GM12878 (cell line): ENCODE measurements at places on chromosomes 13 and 19.
A peak's percentile ranks its signal among the peaks of the same experiment; 100 is the strongest.

- no peak overlapping the region for H3K4me3 ChIP-seq
- DNase-seq, result no peak
- no peak overlapping the region for H3K27ac ChIP-seq
- H3K36me3 ChIP-seq, result no peaks in the 10 kb centered on the region
- no peaks in the 10 kb centered on the region for H3K4me1 ChIP-seq
These were observed 340.0 kb downstream of the SUCLA2 start for GRCh38 chr13:47661076-47661475.

- H3K4me3 ChIP-seq, result no peak overlapping the region
- H3K27me3 ChIP-seq, result no peaks in the 10 kb centered on the region
- no peak overlapping the region for H3K27ac ChIP-seq
- no peak for DNase-seq
These were observed 80.1 kb downstream of the IPO5 start for GRCh38 chr13:98033277-98034247.

- no peak for DNase-seq
- H3K27me3 ChIP-seq, result no peaks in the 10 kb centered on the region
- H3K4me3 ChIP-seq, result no peak overlapping the region
- no peaks in the 10 kb centered on the region for H3K4me1 ChIP-seq
These were observed 24.3 kb upstream of the LAMP1 start for GRCh38 chr13:113272701-113273181.

DNA sequence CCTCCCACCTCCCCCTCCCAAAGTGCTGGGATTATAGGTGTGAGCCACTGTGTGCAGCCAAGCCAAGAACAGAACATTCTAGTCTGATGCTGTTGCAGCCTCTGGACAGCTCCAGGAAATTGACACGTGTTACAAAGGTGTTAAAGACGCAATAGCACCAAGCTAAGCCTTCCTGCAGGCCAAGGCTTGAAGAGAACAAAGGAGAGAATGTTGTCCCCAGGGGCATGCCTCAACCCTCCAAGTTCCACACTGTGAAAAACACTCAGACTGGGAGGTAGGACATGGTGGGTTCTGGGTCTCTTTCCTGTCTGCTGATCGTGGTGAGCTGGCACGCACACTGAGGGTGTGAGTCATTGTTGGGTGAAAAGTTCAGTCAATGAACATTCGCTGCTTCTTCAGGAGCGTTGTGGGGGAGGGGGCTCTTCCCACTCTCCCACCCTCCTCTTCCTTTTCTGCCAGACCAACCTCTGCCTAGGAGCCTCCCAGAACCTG is 5.3 kb upstream of the PTPRS start:
- H3K27me3 ChIP-seq, result no peaks in the 10 kb centered on the region
- no peak for DNase-seq
- no peak overlapping the region for H3K27ac ChIP-seq
- H3K36me3 ChIP-seq, result no peaks in the 10 kb centered on the region
- H3K4me3 ChIP-seq, result no peak overlapping the region

- DNase-seq, result no peak
- no peak overlapping the region for H3K4me3 ChIP-seq
- H3K4me1 ChIP-seq, result peaks cover 13% of the 10 kb centered on the region
- H3K36me3 ChIP-seq, result no peaks in the 10 kb centered on the region
- H3K27ac ChIP-seq, result no peak overlapping the region
These were observed 16.1 kb upstream of the IRGC start for GRCh38 chr19:43699506-43700394.

GRCh38 chr19:29524912-29525831 is 622 bp upstream of the VSTM2B start:
- H3K4me1 ChIP-seq, result no peaks in the 10 kb centered on the region
- no peak for DNase-seq
- no peak overlapping the region for H3K27ac ChIP-seq
- peaks cover 9% of the 10 kb centered on the region for H3K27me3 ChIP-seq

- no peak overlapping the region for H3K4me3 ChIP-seq
- DNase-seq, result no peak
- no peak overlapping the region for H3K27ac ChIP-seq
- no peaks in the 10 kb centered on the region; the same call in 1 of the 2 replicates for H3K27me3 ChIP-seq
These were observed 11.4 kb upstream of the IGFL1 start for GRCh38 chr19:46218160-46218559.

- DNase-seq, result no peak
- H3K36me3 ChIP-seq, result no peaks in the 10 kb centered on the region
- H3K4me3 ChIP-seq, result no peak overlapping the region
These were observed 107.1 kb upstream of the UQCRFS1 start for GRCh38 chr19:29320086-29320485.

DNA sequence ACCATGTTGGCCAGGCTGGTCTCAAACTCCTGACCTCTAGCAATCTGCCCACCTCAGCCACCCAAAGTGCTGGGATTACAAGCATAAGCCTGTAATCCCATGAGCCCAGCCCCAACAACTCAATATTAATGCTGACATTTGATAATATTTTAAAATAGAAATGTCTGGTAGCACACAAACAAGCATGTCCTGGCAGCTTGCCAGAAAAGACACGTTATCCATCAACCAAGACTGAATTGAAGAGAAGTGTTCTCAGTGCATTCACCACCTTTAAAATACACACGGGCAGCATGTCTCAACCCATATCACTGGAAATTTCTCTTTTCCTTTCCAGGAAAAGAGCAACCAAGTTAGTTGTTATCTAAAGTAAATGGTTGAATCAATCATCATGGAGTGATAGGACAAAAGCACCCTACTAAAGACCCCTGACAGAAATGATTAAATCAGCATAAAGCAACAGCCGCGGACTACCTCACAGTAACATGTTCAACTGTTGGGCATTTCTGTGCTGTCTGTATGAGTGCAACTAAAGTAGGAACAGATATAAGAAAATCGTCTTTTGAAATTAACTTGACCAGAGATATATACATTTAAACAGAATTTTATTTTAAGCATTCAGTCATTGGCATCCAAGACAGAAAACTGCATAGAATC is 25.0 kb downstream of the LHFPL6 start:
- no peak for DNase-seq
- H3K36me3 ChIP-seq, result no peaks in the 10 kb centered on the region
- no peaks in the 10 kb centered on the region for H3K4me1 ChIP-seq
- H3K27ac ChIP-seq, result no peak overlapping the region

- H3K27ac ChIP-seq, result no peak overlapping the region
- H3K4me3 ChIP-seq, result no peak overlapping the region
- no peaks in the 10 kb centered on the region for H3K36me3 ChIP-seq
- no peak for DNase-seq
- no peaks in the 10 kb centered on the region for H3K27me3 ChIP-seq
These were observed 12.1 kb downstream of the PRR22 start for GRCh38 chr19:5772416-5772815.

DNA sequence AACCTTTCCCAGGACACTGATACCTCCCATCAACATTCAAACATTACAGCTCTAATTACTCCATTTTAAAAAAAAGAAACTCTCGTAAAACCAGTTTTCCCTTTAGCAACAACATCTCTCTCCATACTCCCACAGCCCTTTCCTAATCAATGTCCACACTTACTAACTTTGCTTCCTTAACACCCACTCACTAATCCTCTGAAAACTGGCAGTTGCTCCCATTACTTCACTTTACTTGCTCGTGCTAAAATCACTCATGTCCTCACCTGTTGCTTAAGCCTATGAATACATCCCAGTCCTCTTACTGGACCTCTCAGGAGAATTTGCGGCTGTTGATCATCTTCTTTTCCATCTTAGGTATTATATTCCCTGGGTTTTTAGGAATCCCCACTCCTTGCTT is 44.8 kb downstream of the RBM26 start:
- H3K27me3 ChIP-seq, result no peaks in the 10 kb centered on the region
- no peak for DNase-seq
- H3K27ac ChIP-seq, result no peak overlapping the region
- H3K4me1 ChIP-seq, result no peaks in the 10 kb centered on the region; the same call in 1 of the 2 replicates

DNA sequence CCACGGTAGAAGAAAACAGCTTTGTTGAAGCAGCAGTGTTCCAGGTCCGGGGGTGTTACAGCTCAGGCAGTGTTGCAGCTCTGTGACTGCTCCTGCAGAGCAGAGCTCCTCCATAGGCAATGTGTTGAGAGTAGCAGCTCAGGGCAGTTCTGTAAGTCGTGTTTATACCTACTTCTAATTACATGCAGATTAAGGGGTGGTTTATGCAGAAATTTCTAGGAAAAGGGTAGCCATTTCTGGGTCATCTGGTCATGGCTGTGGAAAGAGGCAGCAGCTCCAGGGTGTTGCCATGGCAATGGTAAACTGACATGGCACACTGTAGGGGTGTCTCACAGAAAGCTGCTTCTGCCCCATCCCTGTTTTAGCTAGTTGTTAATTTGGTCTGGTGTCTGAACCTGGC is 316.4 kb downstream of the GPC5 start:
- peaks cover 3% of the 10 kb centered on the region; the same call in 1 of the 2 replicates for H3K27me3 ChIP-seq
- no peaks in the 10 kb centered on the region for H3K4me1 ChIP-seq
- DNase-seq, result no peak
- no peaks in the 10 kb centered on the region for H3K36me3 ChIP-seq
- no peak overlapping the region for H3K27ac ChIP-seq

DNA sequence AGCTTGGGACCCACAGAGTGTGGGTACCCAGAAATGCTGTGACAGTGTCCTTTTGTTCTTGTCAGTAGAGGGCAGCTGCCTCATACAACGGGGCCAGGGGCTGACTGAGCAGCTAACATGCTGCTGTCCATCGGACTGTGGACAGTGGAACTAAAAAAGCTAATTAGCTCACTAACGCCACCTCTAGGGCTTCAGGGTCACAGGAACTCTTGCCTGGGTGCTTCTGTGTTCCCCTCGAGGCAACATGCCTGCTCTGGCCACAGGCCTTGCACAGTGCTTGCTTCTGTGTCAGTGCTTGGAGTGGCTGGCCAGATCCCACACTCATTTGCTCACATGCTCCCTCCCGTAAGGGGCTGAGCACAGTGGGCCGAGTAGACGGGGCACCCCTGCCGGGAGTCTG is 377.0 kb downstream of the OLFM4 start:
- H3K36me3 ChIP-seq, result no peaks in the 10 kb centered on the region
- no peak overlapping the region for H3K27ac ChIP-seq
- H3K4me1 ChIP-seq, result no peaks in the 10 kb centered on the region

DNA sequence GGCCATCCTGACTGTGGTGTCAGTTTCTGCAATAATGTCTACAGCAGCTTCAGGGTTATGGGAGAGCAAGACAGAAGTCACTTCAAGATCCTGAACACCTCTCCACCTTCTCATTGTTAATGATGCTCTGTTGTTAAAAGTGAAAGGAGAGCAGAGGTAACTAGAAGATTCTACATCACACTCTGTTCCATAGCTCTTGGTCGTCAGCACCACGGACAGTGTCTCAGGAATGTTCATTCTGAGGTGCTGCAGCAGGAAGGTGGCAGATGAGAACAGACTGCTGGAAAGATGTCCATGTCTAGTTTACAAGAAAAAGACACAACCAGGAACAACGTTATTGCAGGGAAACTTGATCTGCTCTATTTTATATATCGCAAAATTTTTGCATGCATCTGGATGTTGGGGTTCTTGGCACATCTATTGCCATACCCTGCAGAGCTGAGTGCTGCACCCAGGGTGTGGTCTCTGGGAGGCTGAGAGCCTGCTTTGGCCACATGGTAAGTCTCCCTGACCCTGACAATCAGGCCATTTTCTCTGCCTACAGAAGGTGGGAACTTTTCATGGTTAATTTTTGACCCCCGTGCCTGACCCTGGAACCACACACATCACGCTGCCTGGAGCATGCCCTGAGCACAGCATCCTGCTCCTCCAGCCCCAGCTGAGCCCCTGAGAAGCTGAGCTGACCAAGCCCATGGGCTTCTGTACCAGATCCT is 12.7 kb downstream of the CEACAM21 start:
- no peaks in the 10 kb centered on the region for H3K27me3 ChIP-seq
- no peaks in the 10 kb centered on the region for H3K4me1 ChIP-seq
- no peak overlapping the region for H3K4me3 ChIP-seq
- no peaks in the 10 kb centered on the region for H3K36me3 ChIP-seq
- H3K27ac ChIP-seq, result no peak overlapping the region

GRCh38 chr13:43767341-43767931 is 19.3 kb downstream of the ENOX1 start:
- DNase-seq, result no peak
- no peak overlapping the region for H3K27ac ChIP-seq
- H3K36me3 ChIP-seq, result no peaks in the 10 kb centered on the region
- no peaks in the 10 kb centered on the region for H3K4me1 ChIP-seq
- peaks cover 2% of the 10 kb centered on the region; the same call in 1 of the 2 replicates for H3K27me3 ChIP-seq
- H3K4me3 ChIP-seq, result no peak overlapping the region

GRCh38 chr19:12787458-12787857 is 3.8 kb upstream of the JUNB start:
- peak overlapping the region; percentile 99; the same call in 1 of the 2 replicates for H3K27ac ChIP-seq
- no peak for DNase-seq
- no peak overlapping the region for H3K4me3 ChIP-seq
- no peaks in the 10 kb centered on the region for H3K27me3 ChIP-seq
- H3K4me1 ChIP-seq, result peaks cover 64% of the 10 kb centered on the region
- H3K36me3 ChIP-seq, result no peaks in the 10 kb centered on the region
